ENCODE measurements at places on chromosomes 12 and 14. TPM values are rescaled to one million over a fixed set of nuclear protein-coding genes. Genes with fewer than 3 reads are reported as not detected.

The JAG2 gene
- 0.76 TPM for total RNA-seq

The CBLN3 gene
- 5.0 TPM for total RNA-seq

The NGDN gene
- total RNA-seq, result 42.7 TPM

The CCDC196 gene
- not detected for total RNA-seq

The CISTR gene
- total RNA-seq, result not detected

DNA sequence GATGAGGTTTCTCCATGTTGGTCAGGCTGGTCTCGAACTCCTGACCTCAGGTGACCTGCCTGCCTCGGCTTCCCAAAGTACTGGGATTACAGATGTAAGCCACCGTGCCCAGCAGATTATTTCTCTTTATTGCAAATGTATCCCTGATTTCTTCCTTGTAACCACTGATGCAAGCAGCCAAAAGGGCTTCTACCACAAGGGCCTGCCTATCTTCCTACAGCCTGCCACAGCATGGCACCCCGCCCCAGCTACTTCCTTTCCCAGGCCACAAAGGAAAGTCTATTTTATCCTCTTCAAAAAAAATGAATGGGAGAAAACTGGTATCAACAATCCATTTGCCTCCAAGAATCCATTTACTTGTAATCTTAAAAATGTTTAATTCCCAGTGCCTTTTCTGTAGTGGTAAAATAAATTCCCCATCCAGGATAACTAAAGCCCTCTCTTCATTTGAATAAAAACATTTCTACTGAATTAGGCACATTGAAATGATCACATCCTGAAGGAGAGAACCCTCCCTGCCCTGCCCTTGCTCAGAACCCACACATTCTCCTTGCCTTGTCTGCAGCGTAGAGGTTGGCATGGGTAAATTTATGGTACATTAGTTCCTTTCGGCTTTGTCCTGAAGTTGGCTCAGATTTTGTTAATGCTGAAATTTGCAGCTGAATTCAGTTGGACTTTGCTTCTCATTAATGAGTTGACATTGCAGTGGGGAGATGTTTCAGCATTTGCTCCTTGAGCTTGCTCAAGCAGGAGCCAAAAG, 19.2 kb downstream of the GPHB5 start:
- H3K4me1 ChIP-seq, result peaks cover 41% of the 10 kb centered on the region
- peaks cover 6% of the 10 kb centered on the region for H3K27me3 ChIP-seq
- no peak for DNase-seq
- no peak overlapping the region for H3K4me3 ChIP-seq

DNA sequence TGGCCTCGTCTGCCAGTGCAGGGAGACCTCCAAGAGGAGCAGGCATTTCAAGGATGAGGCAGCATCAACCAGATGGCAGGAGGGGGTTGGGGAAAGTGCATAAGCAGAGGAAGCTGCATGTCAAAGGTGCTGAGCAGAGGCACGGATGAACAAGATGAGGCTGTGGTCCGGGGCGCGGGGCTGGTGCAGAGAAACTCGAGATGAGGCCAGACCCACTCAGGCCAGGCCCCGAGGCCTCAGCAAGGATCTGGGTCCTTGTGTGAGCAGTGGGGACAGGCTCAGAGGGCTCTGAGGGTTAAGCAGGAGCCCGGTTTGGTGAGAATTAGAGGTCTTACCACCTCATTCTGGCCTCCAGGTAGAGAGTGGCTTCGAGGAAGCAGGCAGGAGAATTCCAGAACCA, 98.8 kb downstream of the DICER1 start:
- H3K27me3 ChIP-seq, result no peaks in the 10 kb centered on the region
- H3K36me3 ChIP-seq, result no peaks in the 10 kb centered on the region
- H3K27ac ChIP-seq, result peak overlapping the region; percentile 37

DNA sequence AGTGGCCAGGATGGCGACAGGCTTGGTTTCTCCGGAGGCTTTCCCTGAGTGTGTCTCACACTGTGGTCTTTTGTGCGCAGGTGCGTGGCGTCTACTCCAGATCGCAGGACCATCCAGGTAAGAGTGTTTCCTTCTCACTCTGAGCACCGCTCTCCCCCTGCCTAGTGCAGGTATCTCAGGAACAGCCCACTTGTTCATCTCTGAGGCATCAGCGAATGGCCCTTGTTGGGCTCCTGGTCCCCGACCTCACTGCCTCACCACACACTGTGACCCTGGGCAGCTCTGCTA, 781 bp downstream of the ADGRD1 start:
- no peaks in the 10 kb centered on the region for H3K36me3 ChIP-seq
- H3K27me3 ChIP-seq, result peaks cover 25% of the 10 kb centered on the region
- no peak for DNase-seq

- H3K27ac ChIP-seq, result no peak overlapping the region
- no peaks in the 10 kb centered on the region for H3K27me3 ChIP-seq
- no peak for DNase-seq
- H3K4me1 ChIP-seq, result peaks cover 60% of the 10 kb centered on the region
- no peak overlapping the region for H3K4me3 ChIP-seq
These were observed 95.7 kb downstream of the PPP2R5C start for GRCh38 chr14:101857226-101857625.

DNA sequence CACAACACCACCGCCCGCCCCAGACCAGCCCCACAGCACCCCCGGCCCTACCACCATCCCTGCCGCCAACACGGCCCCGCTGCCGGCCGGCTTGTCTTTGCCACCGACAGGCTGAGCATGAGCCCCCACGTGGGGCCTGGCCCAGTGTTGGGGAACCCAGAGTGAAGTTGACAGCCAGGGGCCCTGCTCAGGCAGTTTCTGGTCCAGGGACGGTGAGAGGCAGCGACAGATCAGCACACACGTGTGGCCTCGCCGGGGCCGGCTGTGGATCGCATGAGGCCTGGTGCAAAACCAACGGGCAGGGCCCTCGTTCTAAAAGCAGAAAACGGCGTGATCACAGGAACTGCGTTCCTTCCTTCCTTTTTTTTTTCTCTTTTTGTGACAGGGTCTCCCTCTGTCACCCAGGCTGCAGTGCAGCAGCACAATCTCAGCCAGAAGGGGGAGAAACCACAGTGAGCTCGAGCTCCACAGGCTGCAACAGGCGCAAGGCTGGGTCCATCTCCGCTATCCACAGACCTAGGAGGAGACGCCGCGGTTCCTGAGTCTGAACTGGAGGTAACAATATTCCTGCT, 50.5 kb upstream of the FBRSL1 start:
- peaks cover 7% of the 10 kb centered on the region for H3K27me3 ChIP-seq
- no peak overlapping the region for H3K4me3 ChIP-seq
- DNase-seq, result no peak
- H3K4me1 ChIP-seq, result peaks cover 15% of the 10 kb centered on the region

GRCh38 chr14:74573421-74574089, 38.5 kb downstream of the LTBP2 start:
- no peak for DNase-seq
- H3K4me1 ChIP-seq, result peaks cover 42% of the 10 kb centered on the region
- H3K4me3 ChIP-seq, result peak overlapping the region; percentile 4
- no peaks in the 10 kb centered on the region for H3K36me3 ChIP-seq

GRCh38 chr12:60162988-60163720, 567.3 kb downstream of the SLC16A7 start:
- H3K4me1 ChIP-seq, result no peaks in the 10 kb centered on the region
- H3K27me3 ChIP-seq, result no peaks in the 10 kb centered on the region
- no peak overlapping the region for H3K27ac ChIP-seq

GRCh38 chr14:88688386-88688785, 104.4 kb downstream of the EML5 start:
- no peak for DNase-seq
- H3K27me3 ChIP-seq, result no peaks in the 10 kb centered on the region
- no peak overlapping the region for H3K27ac ChIP-seq
- H3K36me3 ChIP-seq, result no peaks in the 10 kb centered on the region
- no peak overlapping the region for H3K4me3 ChIP-seq

DNA sequence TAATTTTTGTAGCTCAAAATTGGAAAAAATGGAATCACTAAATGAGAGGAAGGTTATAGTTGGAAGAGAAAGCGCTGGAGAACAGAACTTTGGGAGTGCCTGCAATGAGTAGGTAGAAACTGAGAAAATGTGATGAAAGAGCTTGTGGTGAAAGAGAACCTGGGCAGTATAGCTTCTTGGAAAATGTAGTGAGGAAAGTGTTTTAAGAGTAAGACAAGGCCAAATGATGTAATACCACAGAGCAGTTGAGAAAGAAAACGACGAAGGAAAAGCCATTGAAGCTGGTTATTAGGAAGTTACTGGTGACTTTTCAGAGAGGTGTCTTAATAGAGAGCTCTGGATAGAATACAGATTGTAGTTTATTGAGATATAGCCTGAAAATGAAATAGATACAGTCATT, 255.3 kb downstream of the AEBP2 start:
- H3K4me3 ChIP-seq, result no peak overlapping the region
- H3K36me3 ChIP-seq, result peaks cover 5% of the 10 kb centered on the region
- H3K4me1 ChIP-seq, result peaks cover 16% of the 10 kb centered on the region
- no peak for DNase-seq

GRCh38 chr12:8156845-8157244, at the start of gene ZNF705A:
Gene ZNF705A (plus strand): TSS chr12:8157015. CDS start chr12:8172626, 15,611 bp downstream.
- no peak for DNase-seq
- no peak within 1 kb of the TSS for H3K4me3 ChIP-seq
- H3K27me3 ChIP-seq, result peaks cover 73% of the 10 kb centered on the region
- no peak within 1 kb of the TSS for H3K27ac ChIP-seq
- H3K36me3 ChIP-seq, result no peaks in the 10 kb centered on the region

- H3K27me3 ChIP-seq, result peaks cover 28% of the 10 kb centered on the region
- peak overlapping the region; percentile 88 for H3K4me3 ChIP-seq
- peaks cover 5% of the 10 kb centered on the region for H3K36me3 ChIP-seq
- DNase-seq, result no peak
These were observed 1.2 kb downstream of the ITGA5 start for GRCh38 chr12:54417712-54418440.

DNA sequence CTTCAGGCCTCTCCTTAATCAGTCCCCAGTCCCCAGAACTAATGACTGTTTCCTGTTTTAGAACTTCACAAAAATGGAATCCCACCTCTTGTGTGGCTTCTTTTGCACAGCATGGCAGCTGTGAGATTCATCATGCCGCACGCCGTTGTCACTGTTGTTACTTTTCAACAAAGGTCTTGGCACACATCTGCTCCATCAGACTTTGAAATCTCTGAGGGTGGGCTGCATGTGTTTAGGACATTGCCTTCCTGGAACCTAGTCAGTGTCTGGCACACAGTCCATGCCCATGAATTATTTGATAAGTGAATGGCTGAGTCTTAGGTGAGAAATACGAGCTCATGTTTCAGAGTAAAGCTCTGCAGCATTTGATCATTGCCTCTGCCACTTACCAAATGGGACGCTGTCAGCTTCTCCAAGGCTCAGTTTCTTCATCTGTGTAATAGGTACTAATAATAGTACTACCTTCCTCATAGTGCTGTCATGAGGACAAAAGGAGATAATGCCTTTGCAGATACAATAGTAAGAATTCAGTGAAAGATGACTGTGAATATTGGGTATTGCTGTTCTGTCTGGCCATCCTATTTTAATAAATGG, 90.4 kb downstream of the SRRM4 start:
- H3K4me1 ChIP-seq, result no peaks in the 10 kb centered on the region
- no peak overlapping the region for H3K27ac ChIP-seq
- H3K4me3 ChIP-seq, result no peak overlapping the region
- H3K27me3 ChIP-seq, result no peaks in the 10 kb centered on the region
